ENCODE measurements at places on chromosomes 1 and 21. TPM values are rescaled to one million over a fixed set of nuclear protein-coding genes. Genes with fewer than 3 reads are reported as not detected.
A peak's percentile ranks its signal among the peaks of the same experiment; 100 is the strongest.

NR5A2 gene
- not detected for total RNA-seq

GIPC2 gene
- 0.10 TPM for total RNA-seq

SPATA21 gene
- not detected for total RNA-seq

BMP8A gene
- total RNA-seq: 0.12 TPM

SPATA6 gene
- total RNA-seq: 7.3 TPM

KIRREL1 gene
- 166 TPM for total RNA-seq

ALX3 gene
- not detected for total RNA-seq

CR2 gene
- total RNA-seq: not detected

PRR9 gene
- total RNA-seq: not detected

OLFML2B gene
- 120 TPM for total RNA-seq

GRCh38 chr1:151801846-151802245 lies 3.4 kb downstream of the LINGO4 start:
- H3K4me3 ChIP-seq: no peak overlapping the region
- DNase-seq: no peak
- no peak overlapping the region for H3K27ac ChIP-seq

GRCh38 chr1:29029667-29030066 lies 94.0 kb downstream of the TMEM200B start:
- no peak for DNase-seq
- peaks cover 3% of the 10 kb centered on the region for H3K36me3 ChIP-seq
- H3K4me1 ChIP-seq: no peaks in the 10 kb centered on the region
- H3K27me3 ChIP-seq: no peaks in the 10 kb centered on the region
- no peak overlapping the region for H3K27ac ChIP-seq

- no peak overlapping the region for H3K4me3 ChIP-seq
- DNase-seq: no peak
- H3K27ac ChIP-seq: no peak overlapping the region
- no peaks in the 10 kb centered on the region for H3K4me1 ChIP-seq
- no peaks in the 10 kb centered on the region for H3K36me3 ChIP-seq
Measured at GRCh38 chr1:18549906-18550305, 69.2 kb downstream of the KLHDC7A start.

GRCh38 chr1:16367968-16368890 lies 1.2 kb downstream of the SZRD1 start:
- H3K4me3 ChIP-seq: peak overlapping the region; percentile 95
- H3K4me1 ChIP-seq: peaks cover 44% of the 10 kb centered on the region
- peak overlapping the region; percentile 99 for H3K27ac ChIP-seq
- H3K27me3 ChIP-seq: no peaks in the 10 kb centered on the region

- H3K4me3 ChIP-seq: no peak overlapping the region
- H3K27ac ChIP-seq: peak overlapping the region; percentile 71
- no peaks in the 10 kb centered on the region for H3K36me3 ChIP-seq
- H3K4me1 ChIP-seq: peaks cover 6% of the 10 kb centered on the region
- H3K27me3 ChIP-seq: peaks cover 40% of the 10 kb centered on the region
Measured at GRCh38 chr21:33078907-33079582, 9.1 kb downstream of the OLIG1 start.

- H3K27me3 ChIP-seq: no peaks in the 10 kb centered on the region
- no peaks in the 10 kb centered on the region for H3K36me3 ChIP-seq
- no peak overlapping the region for H3K27ac ChIP-seq
- DNase-seq: no peak
Measured at GRCh38 chr1:193458628-193459027, 272.2 kb upstream of the B3GALT2 start.

GRCh38 chr1:38839363-38839762 lies 20.2 kb downstream of the RRAGC start:
- H3K27ac ChIP-seq: no peak overlapping the region
- H3K4me3 ChIP-seq: no peak overlapping the region
- H3K36me3 ChIP-seq: peaks cover 28% of the 10 kb centered on the region
- no peaks in the 10 kb centered on the region for H3K27me3 ChIP-seq
- DNase-seq: no peak
- H3K4me1 ChIP-seq: peaks cover 20% of the 10 kb centered on the region

GRCh38 chr21:46532080-46532479 lies 72.8 kb downstream of the S100B start:
- DNase-seq: no peak
- H3K4me1 ChIP-seq: peaks cover 8% of the 10 kb centered on the region
- H3K36me3 ChIP-seq: peaks cover 17% of the 10 kb centered on the region
- no peak overlapping the region for H3K27ac ChIP-seq
- no peaks in the 10 kb centered on the region for H3K27me3 ChIP-seq

- no peaks in the 10 kb centered on the region for H3K36me3 ChIP-seq
- no peak overlapping the region for H3K4me3 ChIP-seq
- H3K27me3 ChIP-seq: peaks cover 3% of the 10 kb centered on the region
- H3K27ac ChIP-seq: no peak overlapping the region
- H3K4me1 ChIP-seq: peaks cover 18% of the 10 kb centered on the region
Measured at GRCh38 chr1:209657140-209657879, 5.1 kb upstream of the LAMB3 start.

- no peak overlapping the region for H3K4me3 ChIP-seq
- H3K4me1 ChIP-seq: no peaks in the 10 kb centered on the region
- peaks cover 8% of the 10 kb centered on the region for H3K27me3 ChIP-seq
- no peaks in the 10 kb centered on the region for H3K36me3 ChIP-seq
- no peak for DNase-seq
- H3K27ac ChIP-seq: no peak overlapping the region
Measured at GRCh38 chr1:7857985-7858384, 5.1 kb upstream of the UTS2 start.

- H3K4me3 ChIP-seq: no peak overlapping the region
- peaks cover 12% of the 10 kb centered on the region for H3K27me3 ChIP-seq
- no peaks in the 10 kb centered on the region for H3K36me3 ChIP-seq
- DNase-seq: no peak
Measured at GRCh38 chr1:208803011-208803811, 559.0 kb upstream of the PLXNA2 start.

- H3K4me3 ChIP-seq: no peak overlapping the region
- H3K27me3 ChIP-seq: no peaks in the 10 kb centered on the region
- peaks cover 19% of the 10 kb centered on the region for H3K4me1 ChIP-seq
- no peaks in the 10 kb centered on the region for H3K36me3 ChIP-seq
- H3K27ac ChIP-seq: no peak overlapping the region
- no peak for DNase-seq
Measured at GRCh38 chr1:52739699-52740467, 13.6 kb downstream of the ZYG11B start.

DNA sequence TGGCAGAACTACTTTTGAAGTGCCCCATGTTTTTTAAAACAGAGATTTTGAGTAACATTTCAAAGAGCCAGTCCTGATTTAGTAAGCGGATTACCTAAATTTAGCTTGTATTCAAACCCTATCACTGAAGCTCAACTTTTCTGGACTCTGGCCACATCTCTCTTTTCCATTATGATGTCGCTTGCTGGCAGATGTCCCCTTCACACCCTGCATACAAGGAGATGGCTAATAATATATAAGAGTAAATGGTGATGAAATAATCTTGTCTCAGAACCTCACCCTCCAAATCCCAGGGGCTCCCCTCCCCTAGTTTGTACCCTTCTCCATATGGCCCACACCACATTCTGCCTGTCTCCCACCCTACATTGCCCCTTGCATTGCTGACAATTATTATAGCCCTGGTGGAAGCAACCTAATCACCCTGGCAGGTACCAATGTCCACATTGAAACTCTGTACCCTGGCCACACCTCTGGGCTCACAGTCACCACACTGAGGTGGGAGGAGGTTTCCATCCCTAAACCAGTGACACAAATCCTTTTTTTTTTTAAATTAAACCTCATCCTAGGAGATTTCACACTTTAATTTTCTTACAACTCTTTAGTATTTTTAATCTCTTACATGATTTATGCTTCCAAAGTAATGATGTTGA lies 106.0 kb upstream of the SYT6 start:
- no peak overlapping the region for H3K27ac ChIP-seq
- DNase-seq: no peak
- no peaks in the 10 kb centered on the region for H3K4me1 ChIP-seq
- H3K4me3 ChIP-seq: no peak overlapping the region

GRCh38 chr1:48876330-48876785 lies 99.7 kb upstream of the BEND5 start:
- H3K4me3 ChIP-seq: no peak overlapping the region
- H3K27ac ChIP-seq: no peak overlapping the region
- H3K4me1 ChIP-seq: peaks cover 9% of the 10 kb centered on the region
- H3K36me3 ChIP-seq: no peaks in the 10 kb centered on the region

DNA sequence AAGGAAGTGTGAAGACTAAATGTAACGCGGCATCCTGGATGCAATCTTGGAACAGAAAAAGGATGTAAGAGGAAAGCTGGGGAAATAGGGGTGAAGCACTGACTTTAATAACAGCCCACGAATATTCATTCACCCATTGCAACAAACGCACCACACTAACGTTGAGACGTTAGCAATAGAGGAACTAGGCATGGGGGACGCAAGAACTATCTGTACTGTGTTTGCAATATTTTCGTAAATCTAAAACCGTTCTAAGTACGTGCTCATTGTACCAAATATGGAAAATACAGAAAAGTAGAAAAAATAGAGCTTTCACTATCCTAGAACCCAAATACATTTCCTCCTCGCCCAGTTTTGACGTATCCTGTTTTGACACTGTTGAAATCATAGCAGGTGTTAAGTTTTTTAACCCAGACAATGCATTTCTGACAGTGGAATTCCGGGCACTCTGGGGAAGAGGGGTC lies 3.9 kb downstream of the LAPTM5 start:
- H3K27ac ChIP-seq: no peak overlapping the region
- no peak overlapping the region for H3K4me3 ChIP-seq
- peaks cover 13% of the 10 kb centered on the region for H3K4me1 ChIP-seq
- DNase-seq: no peak
- H3K36me3 ChIP-seq: no peaks in the 10 kb centered on the region

DNA sequence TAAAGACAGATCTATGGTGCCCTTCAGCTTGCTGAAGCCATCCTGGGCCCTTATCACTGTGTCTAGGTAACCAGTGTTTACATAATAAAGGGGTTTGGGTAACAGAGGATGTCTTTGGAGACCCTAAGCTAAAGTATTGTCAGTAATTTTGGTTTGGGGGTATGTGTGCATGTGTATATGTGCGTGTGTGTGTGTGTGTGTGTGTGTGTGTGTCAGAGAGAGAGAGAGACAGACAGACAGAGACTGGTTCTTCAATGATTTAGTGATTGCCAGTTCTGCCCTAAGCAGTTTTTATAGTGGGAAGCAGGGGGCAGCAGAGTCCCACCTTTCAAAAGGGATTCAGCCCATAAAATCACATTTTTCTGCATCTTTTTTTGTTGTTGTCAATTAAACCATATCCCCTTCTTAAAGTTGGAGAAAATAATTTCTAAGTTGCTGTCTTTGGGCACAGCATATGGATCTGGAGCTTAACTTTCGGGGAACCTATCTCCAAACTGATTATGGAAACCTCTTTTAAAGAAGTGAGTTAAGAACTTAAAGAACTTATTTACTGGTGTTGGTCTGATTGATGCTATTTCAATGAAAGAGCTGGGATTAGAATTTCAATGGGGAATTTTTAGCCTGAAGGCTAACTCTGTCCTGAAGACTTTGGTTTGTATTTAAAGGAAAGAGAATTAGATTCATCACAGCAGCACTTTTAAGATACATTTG lies 51.1 kb downstream of the ZNF326 start:
- no peak overlapping the region for H3K27ac ChIP-seq
- no peaks in the 10 kb centered on the region for H3K4me1 ChIP-seq
- H3K27me3 ChIP-seq: peaks cover 5% of the 10 kb centered on the region

DNA sequence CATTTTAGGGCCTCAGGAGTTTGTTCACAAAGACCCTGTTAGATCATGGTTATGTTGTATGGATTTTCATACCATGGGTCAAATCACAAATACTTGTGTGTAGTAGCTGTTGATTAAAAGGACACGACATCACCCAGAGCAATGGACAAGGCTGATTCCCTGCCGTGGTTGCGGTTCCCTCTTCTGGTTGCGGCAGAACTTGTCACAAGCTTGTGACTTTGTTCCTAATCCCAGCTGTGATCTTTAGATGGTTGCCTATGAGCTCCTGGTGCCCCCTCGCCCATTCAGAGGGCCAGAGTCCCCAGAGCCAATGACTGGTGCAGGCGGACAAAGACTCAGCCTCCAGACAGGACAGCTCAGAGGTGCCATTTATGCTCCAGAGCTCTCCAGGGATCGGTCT lies 11.8 kb upstream of the SDHB start:
- H3K36me3 ChIP-seq: no peaks in the 10 kb centered on the region
- no peak overlapping the region for H3K4me3 ChIP-seq
- H3K27me3 ChIP-seq: no peaks in the 10 kb centered on the region
- peaks cover 16% of the 10 kb centered on the region for H3K4me1 ChIP-seq
- no peak for DNase-seq

GRCh38 chr1:210739627-210740026 lies 394.3 kb downstream of the KCNH1 start:
- no peak for DNase-seq
- H3K4me1 ChIP-seq: no peaks in the 10 kb centered on the region
- H3K27me3 ChIP-seq: no peaks in the 10 kb centered on the region
- no peak overlapping the region for H3K27ac ChIP-seq
- H3K4me3 ChIP-seq: no peak overlapping the region

- H3K4me3 ChIP-seq: no peak overlapping the region
- DNase-seq: no peak
- no peaks in the 10 kb centered on the region for H3K4me1 ChIP-seq
- peaks cover 9% of the 10 kb centered on the region for H3K27me3 ChIP-seq
- H3K27ac ChIP-seq: no peak overlapping the region
- no peaks in the 10 kb centered on the region for H3K36me3 ChIP-seq
Measured at GRCh38 chr1:239719642-239720258, 333.4 kb downstream of the CHRM3 start.

GRCh38 chr1:204723131-204723787 lies 37.7 kb upstream of the LRRN2 start:
- no peak overlapping the region for H3K27ac ChIP-seq
- no peak overlapping the region for H3K4me3 ChIP-seq
- no peak for DNase-seq
- peaks cover 7% of the 10 kb centered on the region for H3K4me1 ChIP-seq

GRCh38 chr1:98688110-98688739 lies 26.7 kb downstream of the SNX7 start:
- no peak overlapping the region for H3K4me3 ChIP-seq
- peaks cover 9% of the 10 kb centered on the region for H3K36me3 ChIP-seq
- no peak overlapping the region for H3K27ac ChIP-seq
- peaks cover 16% of the 10 kb centered on the region for H3K4me1 ChIP-seq
- H3K27me3 ChIP-seq: no peaks in the 10 kb centered on the region
- DNase-seq: no peak

DNA sequence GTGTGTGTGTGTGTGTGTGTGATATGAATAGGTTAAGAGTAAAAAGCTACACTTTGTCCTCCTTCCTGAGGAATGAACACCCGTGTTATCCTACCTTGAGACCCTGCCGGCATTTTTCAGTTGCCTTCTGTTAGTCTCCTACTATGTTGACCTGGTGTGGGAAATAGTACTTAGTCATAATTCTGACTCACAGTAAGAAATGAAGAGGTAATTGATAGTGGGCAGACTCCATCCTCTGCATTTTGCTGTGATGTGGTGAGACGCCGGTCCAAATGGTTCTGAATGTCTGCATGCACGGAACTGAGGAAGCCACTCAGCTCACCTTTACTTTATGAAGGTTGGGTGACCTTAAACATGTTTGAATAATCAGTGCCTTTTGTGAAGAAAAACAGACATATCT lies 12.6 kb downstream of the CD101 start:
- H3K4me1 ChIP-seq: peaks cover 13% of the 10 kb centered on the region
- no peak for DNase-seq
- H3K36me3 ChIP-seq: no peaks in the 10 kb centered on the region
- no peaks in the 10 kb centered on the region for H3K27me3 ChIP-seq
